ENCODE measurements at places on chromosomes 13 and 19. TPM values are rescaled to one million over a fixed set of nuclear protein-coding genes. Genes with fewer than 3 reads are reported as not detected.

WASF3 gene
- 15.2 TPM for total RNA-seq

LRRC25 gene
- 7.2 TPM for total RNA-seq

NAPSA gene
- total RNA-seq, result 1.6 TPM

MYH14 gene
- 16.6 TPM for total RNA-seq

KASH5 gene
- not detected for total RNA-seq

SMAD9 gene
- 5.9 TPM for total RNA-seq

S1PR2 gene
- 18.4 TPM for total RNA-seq
